Activated T-helper 1 cell treated with Interleukin-2 at 50 U/mL for 16 hours (primary cell): ENCODE measurements at places on chromosomes 1 and 21.

DNA sequence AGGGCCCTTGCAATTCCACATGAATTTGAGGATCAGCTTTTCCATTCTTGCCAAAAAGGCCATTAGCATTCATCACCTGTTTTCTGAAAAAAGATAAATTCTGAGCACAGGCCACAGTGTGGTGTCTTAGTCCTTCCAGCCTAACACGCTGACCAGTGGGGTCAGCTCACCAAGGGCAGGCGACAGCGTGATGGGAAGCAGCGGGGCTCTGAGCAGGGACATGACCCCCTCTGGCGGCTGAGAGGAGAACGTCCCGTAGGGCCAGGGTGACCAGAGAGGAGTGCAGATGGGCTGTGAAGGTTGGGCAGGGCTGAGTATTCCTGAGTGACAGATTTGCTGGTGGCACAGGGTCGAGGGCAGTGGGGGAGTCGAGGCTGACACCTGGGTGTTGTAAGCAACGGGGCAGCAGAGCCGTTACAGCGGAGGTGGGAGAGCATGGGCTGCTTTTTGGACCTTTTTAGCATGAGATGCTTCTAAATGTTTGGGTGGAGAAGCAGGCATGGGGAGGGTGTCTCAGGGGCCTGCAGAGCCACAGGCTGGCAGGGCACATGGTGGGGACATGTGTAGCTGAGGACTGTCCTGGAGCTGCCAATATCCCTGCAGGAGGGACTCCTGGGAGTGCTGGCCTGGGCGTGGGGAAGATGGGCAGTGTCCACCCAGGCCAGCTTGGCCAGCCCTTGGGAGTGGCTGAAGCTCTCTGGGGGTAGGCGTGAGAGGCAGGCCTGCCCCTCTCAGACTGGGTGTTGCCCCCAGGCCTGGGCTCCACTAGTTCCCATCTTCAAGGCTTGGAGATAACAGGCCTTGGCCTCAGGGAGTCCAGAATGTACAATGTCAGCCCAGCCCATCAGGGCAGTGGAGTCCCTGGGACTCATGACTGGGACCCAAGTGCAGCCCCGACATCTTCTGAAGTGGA is 8.6 kb upstream of the CALML6 start:
- DNase-seq = peak; percentile 41

GRCh38 chr21:36725793-36726386 is 27.0 kb downstream of the SIM2 start:
- no peak for DNase-seq

DNA sequence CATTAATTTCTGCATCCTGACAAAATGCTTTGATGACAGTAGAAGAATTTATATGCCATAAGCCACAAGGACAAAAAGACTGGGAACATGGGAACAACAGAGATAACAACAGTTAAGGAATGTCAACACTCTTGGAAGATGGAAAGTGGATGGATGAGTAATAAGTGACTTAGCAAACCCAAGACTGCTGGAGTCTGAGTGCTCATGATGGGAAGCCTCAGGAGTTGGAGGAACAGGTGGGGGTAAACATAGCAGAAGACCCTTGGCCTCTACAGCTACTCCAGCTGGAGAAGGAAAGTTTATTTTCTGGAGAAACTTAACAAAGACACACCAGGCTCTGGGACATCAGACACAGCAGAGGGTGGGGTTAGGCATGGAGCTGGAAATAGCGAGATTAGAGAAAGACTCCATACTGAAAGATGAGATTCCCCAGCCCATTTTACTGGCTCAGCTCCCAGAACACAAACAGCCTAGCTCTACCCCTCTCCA is 13.6 kb downstream of the G0S2 start:
- no peak for DNase-seq

DNA sequence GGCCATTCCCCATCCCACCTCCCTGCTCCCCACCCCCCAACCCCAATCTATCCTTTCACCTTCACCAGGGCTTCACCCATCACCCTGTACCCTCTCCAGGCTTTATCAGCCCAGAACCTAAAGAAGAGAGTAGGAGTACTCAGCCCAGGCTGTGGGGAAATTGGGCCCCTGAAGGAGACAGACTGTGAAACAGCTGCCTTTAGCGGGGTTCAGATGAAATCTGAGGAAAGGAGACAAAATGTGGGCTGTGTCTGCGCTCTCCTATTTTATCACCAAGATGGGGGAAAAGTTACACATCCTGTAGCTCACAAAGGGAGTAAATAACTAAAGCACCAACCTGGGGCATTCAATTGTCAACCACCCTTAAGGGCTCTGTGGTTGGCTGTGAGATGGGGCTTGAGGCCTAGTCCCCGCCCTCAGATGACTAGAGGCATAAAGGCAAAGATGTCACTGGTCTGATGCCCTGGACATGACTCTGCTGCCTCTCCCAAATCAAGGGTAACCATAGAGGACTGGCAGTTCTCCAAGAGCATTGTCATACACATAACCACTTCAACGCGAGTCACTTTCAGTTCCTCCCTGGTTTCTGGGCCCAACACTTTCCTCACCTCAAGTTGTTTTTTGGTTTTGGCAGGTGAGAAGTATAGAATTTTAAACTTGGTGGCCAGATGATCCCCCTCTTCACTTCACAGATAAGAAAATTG is 30.0 kb downstream of the SLC27A3 start:
- peak; percentile 39 for DNase-seq

GRCh38 chr1:170027760-170028159 is 46.7 kb downstream of the KIFAP3 start:
- DNase-seq = no peak

DNA sequence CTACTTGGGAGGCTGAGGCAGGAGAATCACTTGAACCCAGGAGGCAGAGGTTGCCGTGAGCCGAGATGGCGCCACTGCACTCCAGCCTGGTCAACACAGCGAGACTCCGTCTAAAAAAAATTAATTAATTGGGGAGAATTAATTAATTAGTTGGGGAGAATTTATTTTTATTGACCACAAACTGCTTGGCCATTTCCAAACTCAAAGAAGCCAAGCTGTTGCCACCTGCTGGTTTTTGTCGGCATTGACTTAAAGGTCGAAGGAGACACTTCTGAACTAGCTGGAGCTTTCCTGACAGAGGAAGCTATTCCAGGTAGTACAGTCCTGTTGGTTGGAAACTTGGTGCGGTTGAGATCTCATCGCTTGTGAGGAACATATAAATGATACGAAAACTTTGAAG is 13.1 kb downstream of the MAP1LC3C start:
- no peak for DNase-seq

DNA sequence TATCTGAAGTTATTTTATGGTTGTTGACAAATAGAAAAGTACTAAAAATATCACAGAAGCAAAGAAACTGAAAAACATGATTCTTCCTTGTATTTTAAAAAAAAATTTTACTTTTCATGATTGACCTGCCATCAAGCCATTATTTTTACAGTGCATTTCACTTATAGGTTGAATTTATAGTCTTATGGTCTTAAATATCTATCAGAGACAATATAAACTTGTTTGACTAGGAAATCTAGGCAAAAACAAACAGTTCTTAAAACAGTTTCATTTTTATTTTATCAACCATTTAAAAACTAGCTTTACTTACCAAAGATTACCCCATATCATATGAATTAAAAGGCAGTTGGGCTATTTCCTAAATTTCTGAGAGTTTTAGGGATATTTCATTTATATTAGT is 59.2 kb downstream of the SLC16A1 start:
- no peak for DNase-seq

- no peak for DNase-seq
Measured at GRCh38 chr21:35908311-35909078, 151.8 kb downstream of the SETD4 start.

- no peak for DNase-seq
Measured at GRCh38 chr1:200739702-200740570, 1.2 kb downstream of the CAMSAP2 start.

GRCh38 chr1:30609999-30610345 is 113.4 kb downstream of the MATN1 start:
- no peak for DNase-seq

DNA sequence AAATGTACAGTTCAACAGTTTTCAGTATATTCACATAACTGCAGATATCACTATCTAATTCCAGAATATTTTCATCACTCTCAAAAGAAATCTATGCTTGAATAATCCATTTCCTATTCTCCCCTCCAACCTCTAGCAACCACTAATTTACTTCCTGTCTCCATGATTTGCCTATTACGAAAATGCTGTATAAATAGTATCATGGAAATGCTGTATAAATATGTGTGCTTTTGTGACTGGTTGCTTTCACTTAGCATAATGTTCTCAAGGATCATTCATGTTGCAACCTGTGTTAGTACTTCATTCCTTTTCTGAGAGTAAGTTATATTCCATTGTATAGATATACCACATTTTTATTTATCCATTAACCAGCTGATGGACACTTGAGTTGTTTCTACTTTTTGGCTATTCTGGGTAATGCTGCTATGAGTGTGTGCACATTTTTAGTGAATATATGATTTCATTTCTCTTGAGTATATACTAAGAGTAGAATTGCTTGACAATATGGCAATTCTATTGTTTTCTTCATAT is 115.6 kb downstream of the TNFSF18 start:
- DNase-seq = no peak

DNA sequence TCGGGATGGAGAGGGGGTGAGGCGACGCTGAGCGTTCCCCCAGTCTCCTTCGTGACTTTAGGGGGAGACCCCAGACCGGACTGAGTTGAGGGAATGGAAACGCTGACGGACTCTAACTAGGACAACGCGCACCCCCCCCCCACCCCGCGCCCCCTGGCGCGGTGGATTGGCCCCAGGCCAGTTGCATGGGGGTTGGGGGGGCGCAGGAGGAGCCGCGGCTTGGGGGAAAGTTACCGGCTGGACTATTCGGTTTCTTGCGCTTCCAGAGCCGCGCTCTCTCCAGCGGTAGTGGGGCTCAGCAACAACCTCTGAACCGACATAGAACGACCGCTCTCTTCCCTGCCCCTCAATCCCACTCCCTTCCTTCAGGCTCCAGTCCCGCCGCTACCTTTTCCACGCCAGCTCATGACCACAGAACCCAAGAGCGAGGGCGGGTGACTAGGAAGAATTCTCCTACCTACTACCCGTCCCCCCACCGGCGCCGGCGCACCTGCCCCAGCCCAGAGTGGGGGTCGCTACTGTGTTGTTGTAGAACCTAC is 694 bp downstream of the ZBTB7B start:
- DNase-seq = no peak

GRCh38 chr1:36906555-36906954 is 127.8 kb downstream of the GRIK3 start:
- no peak for DNase-seq

- no peak for DNase-seq
Measured at GRCh38 chr1:198449261-198449660, 91.2 kb downstream of the ATP6V1G3 start.

DNA sequence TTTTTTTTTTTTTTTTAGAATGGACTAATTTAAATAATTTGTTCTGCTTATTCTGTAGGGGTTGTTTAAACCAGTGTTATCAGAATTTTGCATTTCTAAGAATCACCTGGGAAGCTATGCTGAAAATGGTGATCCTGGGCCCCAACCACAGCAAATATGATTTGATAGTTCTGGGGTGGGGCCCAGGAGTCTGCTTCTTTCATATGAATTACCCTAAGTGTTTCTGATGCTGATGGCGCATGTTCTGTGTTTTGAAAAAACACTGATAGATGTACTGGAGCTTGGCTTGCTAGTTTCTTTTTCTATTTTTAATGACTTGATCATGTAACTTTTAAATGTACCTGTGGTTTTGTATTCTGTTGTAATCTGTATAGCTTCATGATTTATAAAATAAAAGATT is 89.3 kb downstream of the CDC14A start:
- no peak for DNase-seq

- DNase-seq = no peak
Measured at GRCh38 chr1:61276246-61276645, 193.9 kb downstream of the NFIA start.

DNA sequence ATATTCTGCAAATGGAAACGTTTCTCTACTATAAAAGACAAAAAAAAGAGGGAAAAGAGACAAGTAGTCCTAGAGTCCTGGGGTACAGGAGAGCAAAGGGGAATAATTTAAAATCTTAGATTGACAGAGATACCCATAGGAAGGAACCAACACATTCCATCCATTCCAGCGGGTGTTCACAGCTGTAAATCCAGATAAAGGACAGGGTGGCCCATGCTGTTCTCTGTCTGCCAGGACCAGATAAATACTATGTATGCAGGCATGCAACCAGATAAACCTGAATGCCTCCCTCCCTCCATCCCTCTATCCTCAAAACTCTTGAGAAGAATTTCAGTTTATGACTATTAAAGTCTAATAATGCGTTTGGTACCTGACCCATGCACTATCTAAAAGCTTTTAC is 131.8 kb downstream of the PTPN14 start:
- no peak for DNase-seq

- no peak for DNase-seq
Measured at GRCh38 chr1:184615301-184615700, 139.4 kb downstream of the EDEM3 start.

GRCh38 chr1:23837908-23838307 is 12.7 kb upstream of the HMGCL start:
- no peak for DNase-seq

GRCh38 chr1:151990856-151991198 is 2.8 kb downstream of the S100A10 start:
- no peak for DNase-seq

GRCh38 chr1:168121401-168122011 is 15.2 kb downstream of the GPR161 start:
- DNase-seq = no peak

GRCh38 chr1:88088481-88088880 is 595.6 kb upstream of the PKN2 start:
- DNase-seq = no peak

- DNase-seq = no peak
Measured at GRCh38 chr21:31606081-31606874, 53.2 kb upstream of the SOD1 start.

DNA sequence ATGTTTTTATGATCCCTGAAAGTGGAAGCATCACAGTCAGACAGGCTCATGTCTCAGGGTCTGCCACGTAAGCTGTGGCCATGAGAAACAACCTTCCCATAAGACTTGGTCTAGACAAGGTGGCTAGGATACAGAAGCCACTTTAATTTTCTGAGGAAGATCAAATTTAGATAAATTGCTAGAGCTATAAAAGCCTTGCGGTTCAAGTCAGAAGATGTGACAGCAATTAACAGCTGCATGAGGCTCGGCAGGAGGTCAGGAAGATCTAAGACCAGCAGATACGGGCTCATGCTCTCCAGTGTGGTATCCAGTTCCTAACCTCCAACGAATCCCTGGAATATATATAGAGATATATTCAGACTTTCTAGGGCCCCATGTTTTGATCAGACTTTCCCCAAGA is 577.1 kb downstream of the PLPP3 start:
- no peak for DNase-seq

GRCh38 chr1:44413740-44414139 is 8.7 kb downstream of the RNF220 start:
- no peak for DNase-seq

- no peak for DNase-seq
Measured at GRCh38 chr1:68049941-68050878, at the start of gene DIRAS3. TSS of gene DIRAS3 (minus strand) at chr1:68050627. CDS start at chr1:68047297, 3,330 bp downstream.
